ENCODE measurements at places on chromosomes 4 and X.
A peak's percentile ranks its signal among the peaks of the same experiment; 100 is the strongest.

GRCh38 chrX:56789518-56790070 lies 60.6 kb downstream of the NBDY start:
- no peak for DNase-seq

DNA sequence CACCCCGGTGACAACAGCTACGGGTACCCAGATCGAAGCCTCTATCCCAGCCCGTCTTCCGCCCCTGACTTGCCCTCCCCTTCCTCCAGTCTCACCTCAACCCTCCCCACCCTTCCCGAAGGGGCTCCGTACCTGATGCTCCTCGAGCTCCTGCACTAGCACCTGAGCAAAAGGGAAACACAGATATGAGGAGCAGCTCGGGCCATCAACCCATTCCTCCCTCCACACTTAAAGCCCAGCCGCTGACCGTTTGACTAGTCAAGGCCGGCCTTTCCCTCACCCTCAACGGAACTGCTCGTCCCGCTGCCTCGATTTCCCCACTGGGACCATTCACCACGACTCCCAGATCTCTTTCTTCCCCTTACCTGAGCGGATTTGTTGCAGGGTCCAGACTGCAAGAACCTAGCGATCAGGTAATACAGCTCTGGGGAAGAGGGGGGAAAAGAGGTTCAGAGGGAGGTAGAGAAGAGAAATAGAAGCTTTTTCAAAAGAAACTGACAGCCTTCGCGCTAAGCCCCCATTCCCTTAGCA lies 731 bp downstream of the BRWD3 start:
- DNase-seq, result peak; percentile 5

GRCh38 chr4:81392164-81392563 lies 79.5 kb downstream of the RASGEF1B start:
- no peak for DNase-seq

- DNase-seq, result no peak
Observed at GRCh38 chrX:55579115-55579514, 44.1 kb upstream of the FOXR2 start.

- no peak for DNase-seq
Observed at GRCh38 chr4:16256343-16256742, 30.1 kb upstream of the TAPT1 start.

DNA sequence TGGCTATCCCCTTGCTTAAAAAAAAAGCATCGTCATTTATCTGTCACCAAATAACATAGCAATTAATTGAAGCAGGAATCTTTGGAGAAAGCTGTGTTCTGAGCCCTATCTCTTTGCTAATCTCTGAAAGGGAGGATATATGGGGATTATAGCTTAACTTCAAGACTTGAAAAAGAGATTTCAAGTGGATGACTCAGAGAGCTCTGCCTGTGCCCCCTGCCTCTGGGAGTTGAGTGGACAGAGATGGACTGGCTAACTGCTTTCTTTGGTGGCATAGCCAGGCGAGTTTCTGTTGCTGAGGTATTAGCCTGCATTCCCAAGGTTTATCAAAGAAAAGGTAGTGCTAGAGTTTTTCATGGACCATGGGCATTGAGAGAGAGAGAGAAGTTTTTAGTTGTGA lies 91.6 kb downstream of the DDIT4L start:
- no peak for DNase-seq

DNA sequence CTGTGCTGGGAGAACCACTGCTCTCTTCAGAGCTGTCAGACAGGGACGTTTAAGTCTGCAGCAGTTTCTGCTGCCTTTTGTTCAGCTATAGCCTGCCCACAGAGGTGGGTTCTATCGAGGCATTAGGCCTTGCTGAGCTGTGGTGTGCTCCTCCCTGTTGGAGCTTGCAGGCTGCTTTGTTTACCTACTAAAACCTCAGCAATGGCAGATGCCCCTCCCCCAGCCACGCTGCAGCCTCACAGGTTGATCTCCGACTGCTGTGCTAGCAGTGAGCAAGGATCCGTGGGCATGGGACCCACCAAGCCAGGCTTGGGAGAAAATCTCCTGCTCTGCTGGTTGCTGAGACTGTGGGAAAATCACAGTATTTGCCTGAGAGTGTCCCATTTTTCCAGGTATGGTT lies 133.8 kb upstream of the UBQLN2 start:
- no peak for DNase-seq

DNA sequence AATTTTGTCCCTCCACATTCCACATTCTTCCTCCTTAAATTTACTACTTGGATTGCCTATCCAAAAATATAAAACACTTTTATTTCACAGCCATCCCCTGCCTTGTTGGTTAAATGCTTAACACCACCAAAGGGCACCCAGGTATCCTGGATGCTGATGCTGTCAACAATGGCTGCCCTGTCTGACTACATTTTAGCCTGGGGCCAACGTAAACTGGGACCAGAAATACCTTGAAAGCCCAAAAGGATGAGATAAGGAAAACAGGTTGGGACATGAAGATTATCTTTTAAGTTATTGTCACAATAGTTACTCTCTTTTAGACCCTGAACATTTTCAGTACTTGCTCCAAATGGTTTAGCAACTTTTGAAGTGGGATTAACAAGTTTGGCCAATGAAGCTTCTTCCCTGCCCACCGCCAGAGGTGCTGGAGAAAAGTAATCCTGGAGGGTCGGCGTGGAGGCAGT lies 775 bp upstream of the YIPF6 start:
- no peak for DNase-seq

- DNase-seq, result no peak
Observed at GRCh38 chr4:54593795-54594322, 63.9 kb upstream of the KIT start.

DNA sequence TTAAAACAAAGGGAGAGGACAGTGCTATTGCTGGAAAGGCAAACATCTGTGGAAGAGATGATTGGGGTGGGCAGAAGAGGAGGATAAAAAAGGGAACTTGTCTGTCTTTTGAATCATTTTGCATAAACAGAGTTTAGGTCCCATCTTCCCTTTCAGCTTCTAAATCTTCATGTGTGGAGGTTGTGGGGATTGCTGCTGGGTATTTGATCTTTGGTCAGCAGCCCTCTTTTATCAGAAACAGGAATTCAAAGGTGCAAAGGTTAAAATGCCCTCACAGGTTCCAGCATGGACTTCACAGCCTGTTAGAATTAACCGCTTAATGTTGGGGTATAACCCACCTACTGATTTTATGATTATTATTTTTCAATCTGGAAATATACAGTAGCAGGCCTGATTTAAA lies 39.5 kb upstream of the TMEM154 start:
- DNase-seq, result no peak

DNA sequence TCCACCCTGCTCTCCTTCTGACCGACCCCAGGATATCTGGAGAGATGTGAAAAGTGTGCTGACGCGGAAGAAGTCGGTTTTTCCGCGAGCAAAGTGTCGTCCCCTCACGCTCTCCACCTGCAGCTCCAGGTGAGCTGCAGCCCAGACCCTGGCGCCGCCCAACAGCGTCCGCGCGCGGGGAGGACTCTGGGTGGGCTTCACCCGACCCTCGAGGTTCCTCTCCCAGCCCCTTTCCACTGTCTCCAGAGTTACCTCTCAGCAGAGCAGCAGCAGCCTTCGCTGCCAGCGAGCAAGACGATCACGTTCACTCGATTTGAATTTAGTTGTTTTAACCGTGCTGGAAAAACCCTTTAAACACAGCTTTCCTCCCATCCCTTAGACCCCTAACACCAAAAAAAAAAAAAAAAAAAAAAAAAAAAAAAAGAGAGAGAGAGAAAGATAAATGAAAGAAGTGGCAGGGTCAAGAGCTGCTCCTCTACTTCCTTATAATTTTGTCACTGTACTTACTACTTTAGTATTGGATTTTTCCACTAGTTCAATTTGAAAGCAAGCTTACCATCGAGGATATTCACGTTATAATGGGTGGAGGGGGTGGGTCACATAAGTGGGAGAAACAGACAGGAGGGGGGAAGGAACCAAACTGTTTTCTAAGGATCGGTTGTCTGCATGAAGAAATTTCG lies 758 bp upstream of the NR3C2 start:
- DNase-seq, result peak; percentile 4

- no peak for DNase-seq
Observed at GRCh38 chr4:43853565-43854264, 594.9 kb downstream of the KCTD8 start.

DNA sequence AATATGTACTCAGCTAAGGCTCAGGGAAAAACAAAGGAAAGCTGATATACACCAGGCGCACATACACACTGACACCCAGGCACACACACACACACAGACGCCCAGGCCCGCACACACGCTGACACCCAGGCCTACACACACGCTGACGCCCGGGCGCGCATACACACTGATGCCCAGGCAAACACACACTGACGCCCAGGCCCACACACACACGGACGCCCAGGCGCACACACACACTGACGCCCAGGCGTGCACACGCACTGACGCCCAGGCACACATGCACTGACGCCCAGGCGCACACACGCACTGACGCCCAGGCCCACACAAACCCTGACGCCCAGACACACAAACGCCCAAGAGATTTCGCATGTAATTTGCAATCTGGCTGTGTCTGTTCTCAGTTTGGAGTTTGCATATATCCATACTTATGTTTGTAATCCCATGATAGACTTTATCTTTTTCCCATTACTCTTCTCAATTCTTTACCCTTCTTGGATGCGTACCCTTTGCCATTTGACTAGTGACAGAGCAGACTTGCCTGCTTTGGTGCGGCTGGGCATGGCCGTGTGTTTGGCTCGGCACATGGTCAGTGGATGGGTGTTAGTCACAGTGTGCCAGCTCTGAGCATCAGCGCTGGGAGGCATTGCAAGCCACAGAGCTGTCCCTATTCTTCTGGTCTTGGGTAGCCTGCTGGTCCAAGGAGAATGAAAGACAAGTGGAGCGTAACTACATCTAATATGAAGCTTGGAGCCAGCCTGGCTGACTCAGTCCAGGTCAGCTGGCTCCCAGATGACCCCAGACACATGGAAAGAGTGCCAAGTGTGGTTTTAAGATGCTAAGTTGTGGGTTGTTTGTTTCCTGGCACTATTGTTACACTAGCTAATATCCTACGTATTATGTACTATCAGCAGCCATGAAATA lies 632.4 kb upstream of the ZFP42 start:
- DNase-seq, result no peak

- peak; percentile 6 for DNase-seq
Observed at GRCh38 chrX:133985164-133985966, at the start of gene GPC3. TSS of gene GPC3 (minus strand) at chrX:133985594.

- no peak for DNase-seq
Observed at GRCh38 chr4:77349364-77349763, 192.4 kb downstream of the CCNG2 start.

GRCh38 chr4:11415409-11416070 lies 13.2 kb downstream of the HS3ST1 start:
- no peak for DNase-seq

DNA sequence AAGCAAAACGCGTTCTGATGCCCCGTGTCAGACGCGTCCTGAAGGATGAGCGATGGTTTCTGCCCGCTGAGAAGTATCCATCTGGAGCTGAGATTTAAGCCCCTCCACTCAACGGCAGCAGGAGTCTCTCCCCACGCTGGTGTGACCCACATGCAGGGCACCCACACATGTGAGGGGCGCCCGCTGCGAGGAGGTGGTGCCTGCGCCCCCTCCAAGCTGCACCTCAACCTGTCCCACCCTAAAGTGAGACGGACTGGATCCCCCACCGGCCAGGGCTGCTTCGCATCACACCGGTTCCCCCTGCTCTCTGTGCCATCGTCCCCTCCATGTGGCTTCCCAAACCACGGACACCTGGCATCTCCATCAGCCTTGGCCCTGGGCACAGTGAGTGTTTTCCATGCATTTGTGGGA lies 4.5 kb upstream of the PDE6B start:
- no peak for DNase-seq

- peak; percentile 41 for DNase-seq
Observed at GRCh38 chrX:30504309-30504708, 73.3 kb downstream of the TASL start.

DNA sequence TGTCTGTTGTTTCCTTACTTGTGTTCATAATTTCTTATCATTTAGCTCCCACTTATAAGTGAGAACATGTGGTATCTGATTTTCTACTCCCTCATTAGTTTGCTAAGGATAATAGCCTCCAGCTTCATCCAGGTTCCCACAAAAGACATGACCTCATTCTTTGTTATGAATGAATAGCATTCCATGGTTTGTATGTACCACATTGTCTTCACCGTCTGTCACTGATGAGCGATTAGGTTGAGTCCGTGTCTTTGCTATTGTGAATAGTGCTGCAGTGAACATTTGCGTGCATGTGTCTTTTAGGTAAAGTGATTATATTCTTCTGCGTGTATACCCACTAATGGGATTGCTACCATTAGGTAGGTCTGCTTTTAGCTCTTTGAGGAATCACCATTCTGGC lies 624.3 kb upstream of the EPHA5 start:
- DNase-seq, result no peak

GRCh38 chr4:15778289-15779241 lies at the start of gene CD38:
TSS of gene CD38 (plus strand) at chr4:15778328. CDS start at chr4:15778415, 87 bp downstream.
- peak; percentile 85 for DNase-seq

- DNase-seq, result peak; percentile 67
Observed at GRCh38 chr4:683982-684622, 4.8 kb downstream of the SLC49A3 start.

GRCh38 chr4:140395668-140396067 lies 22.2 kb downstream of the SCOC start:
- no peak for DNase-seq

GRCh38 chr4:26746802-26747213 lies 113.8 kb upstream of the STIM2 start:
- DNase-seq, result peak; percentile 39

GRCh38 chr4:14236359-14236758 lies 608.8 kb upstream of the BOD1L1 start:
- DNase-seq, result no peak

- DNase-seq, result no peak
Observed at GRCh38 chr4:114782415-114783214, 184.0 kb downstream of the UGT8 start.

GRCh38 chr4:150178161-150178560 lies 99.9 kb downstream of the DCLK2 start:
- DNase-seq, result no peak

- DNase-seq, result no peak
Observed at GRCh38 chr4:173192375-173193162, 24.0 kb downstream of the GALNT7 start.

DNA sequence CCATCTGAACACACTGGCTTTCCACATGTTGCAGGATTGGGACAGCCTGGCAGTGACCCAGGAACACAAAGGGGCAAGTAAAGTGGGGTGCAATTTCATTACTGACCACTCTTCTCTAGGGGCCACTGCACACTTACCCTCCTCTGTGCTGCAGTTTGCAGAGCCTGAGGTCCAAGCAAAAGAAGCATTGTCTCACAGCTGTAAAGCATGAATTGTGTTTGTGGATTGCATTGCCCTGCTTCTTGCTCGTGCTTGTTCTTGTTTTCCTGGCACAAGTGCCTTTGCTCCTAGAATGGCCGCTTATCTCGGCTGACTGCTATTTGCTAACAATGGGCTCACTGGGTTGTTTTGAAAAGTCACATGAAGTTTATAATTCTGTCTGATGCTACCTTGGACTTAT lies 209.1 kb upstream of the JADE1 start:
- no peak for DNase-seq

- peak; percentile 83 for DNase-seq
Observed at GRCh38 chr4:4488405-4489404, 53.1 kb downstream of the STX18 start.

DNA sequence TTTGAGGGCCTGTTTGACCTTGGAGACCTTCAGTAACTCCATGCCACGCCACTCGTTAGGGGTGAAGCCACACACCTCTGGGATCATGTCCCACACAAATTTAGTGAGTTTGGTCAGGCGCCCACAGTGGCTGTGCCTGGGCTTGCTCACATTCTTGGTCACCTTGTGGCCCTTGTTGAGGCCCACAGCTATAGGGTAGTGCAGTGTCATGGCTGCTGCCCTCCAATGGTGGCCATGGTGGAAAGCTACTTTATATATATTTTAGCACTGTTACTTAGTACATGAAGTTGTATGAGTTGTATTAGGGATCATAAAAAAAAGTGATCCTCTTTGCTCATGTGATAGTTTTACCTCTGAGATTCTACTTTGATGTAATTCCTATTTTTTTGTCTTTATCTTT lies 985 bp upstream of the CXCL11 start:
- DNase-seq, result no peak
